Spleen (tissue), 13 donors: ENCODE measurements at places on chromosomes 11 and 22. TPM values are rescaled to one million over a fixed set of nuclear protein-coding genes. Genes with fewer than 3 reads are reported as not detected.

DNA sequence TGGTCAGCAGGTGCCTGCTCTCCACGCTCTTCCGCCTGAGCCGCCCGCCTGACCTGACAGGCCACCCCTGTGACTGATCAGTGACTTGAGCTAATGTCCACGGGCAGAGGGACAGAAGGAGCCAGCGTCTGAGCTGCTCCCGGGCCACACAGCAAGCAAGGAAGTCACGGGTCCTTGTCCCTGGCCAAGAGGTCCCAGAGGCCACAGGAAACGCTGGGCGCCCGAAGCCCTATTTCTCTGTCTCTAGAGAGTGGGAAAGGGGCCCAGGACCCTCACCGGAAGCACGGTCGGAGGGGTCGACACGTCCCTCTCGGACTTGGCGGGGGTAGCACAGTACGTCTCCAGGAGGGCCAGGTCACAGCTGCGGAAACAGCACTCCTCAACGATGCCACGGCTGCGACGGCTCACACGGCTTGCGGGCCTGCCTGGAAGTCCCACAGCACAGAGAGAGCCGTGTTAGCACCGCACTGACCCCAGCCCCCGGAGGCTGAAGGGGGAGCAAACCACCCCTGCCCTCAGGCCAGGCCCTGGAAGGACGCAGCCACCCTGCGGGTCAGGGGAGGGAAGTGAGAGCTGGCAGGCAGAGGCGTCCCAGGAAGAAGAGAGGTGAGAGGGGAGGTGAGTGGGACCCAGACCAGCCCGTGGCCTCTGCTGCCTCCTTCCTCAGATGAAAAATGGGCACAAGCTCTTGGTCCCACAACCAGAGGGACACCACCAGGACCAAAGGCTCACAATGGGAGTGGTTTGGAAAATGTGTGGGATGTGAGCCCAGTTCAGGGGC is 5.8 kb downstream of the IGF2 start:
- no peaks in the 10 kb centered on the region for H3K36me3 ChIP-seq
- peaks cover 7% of the 10 kb centered on the region for H3K4me1 ChIP-seq
- H3K4me3 ChIP-seq = no peak overlapping the region
- no peak for DNase-seq

DNA sequence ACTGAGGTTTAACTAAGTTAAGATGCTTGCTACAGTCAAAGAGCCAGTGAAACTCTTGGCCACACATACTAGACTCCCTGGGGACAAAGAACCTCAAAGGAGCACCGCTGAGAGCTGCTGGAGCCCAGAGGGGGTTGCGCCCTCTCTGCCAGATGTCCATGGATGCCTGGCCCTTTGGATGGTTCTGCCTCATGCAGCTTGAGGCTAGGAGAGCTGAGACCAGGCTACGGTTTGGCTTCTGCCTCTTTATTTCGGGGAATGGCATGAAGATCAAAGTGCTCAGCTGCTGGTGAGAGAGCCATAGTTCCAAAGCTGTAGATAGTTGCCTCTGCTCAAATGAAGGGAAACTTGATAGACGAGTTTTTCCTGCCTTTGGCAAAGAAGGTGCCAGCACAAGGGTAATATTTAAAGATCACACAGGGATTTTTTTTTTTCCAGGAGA is 43.0 kb downstream of the RASSF10 start:
- H3K27ac ChIP-seq = no peak overlapping the region
- H3K27me3 ChIP-seq = no peaks in the 10 kb centered on the region
- no peak overlapping the region for H3K4me3 ChIP-seq
- no peak for DNase-seq
- H3K4me1 ChIP-seq = no peaks in the 10 kb centered on the region

DNA sequence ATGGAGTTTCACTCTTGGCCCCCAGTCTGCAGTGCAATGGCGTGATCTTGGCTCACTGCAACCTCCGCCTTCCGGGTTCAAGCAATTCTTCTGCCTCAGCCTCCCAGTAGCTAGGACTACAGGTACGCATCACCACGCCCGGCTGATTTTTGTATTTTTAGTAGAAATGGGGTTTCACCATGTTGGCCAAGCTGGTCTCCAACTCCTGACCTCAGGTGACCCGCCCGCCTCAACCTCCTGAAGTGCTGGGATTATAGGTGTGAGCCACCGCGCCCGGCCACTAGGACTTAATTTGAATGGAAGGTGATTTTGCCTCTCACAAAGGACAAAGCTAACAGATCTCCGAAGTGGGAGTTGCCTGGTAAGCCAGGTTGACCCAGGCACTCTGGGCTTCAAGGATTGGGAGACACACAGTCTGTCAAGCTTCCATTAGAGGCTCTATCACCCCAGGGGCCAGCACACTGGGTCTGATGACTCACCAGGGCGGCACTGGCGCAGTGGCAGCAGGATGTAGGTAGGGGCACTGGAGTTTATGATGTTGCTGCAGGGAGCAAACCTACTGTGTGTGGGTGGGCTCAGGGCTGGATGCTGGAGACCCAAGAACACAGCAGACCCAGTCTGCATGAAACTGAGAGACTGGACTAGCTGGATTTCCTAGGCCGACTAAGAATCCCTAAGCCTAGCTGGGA is 17.8 kb upstream of the KCTD14 start:
- H3K4me1 ChIP-seq = peaks cover 21% of the 10 kb centered on the region
- H3K27ac ChIP-seq = peak overlapping the region; percentile 66
- H3K4me3 ChIP-seq = no peak overlapping the region
- H3K27me3 ChIP-seq = no peaks in the 10 kb centered on the region
- H3K36me3 ChIP-seq = no peaks in the 10 kb centered on the region
- no peak for DNase-seq

Gene RIN1
- 9.5 TPM for total RNA-seq
